Inflammatory macrophage (primary cell): ENCODE measurements at places on chromosomes 16 and 17.
A peak's percentile ranks its signal among the peaks of the same experiment; 100 is the strongest.

DNA sequence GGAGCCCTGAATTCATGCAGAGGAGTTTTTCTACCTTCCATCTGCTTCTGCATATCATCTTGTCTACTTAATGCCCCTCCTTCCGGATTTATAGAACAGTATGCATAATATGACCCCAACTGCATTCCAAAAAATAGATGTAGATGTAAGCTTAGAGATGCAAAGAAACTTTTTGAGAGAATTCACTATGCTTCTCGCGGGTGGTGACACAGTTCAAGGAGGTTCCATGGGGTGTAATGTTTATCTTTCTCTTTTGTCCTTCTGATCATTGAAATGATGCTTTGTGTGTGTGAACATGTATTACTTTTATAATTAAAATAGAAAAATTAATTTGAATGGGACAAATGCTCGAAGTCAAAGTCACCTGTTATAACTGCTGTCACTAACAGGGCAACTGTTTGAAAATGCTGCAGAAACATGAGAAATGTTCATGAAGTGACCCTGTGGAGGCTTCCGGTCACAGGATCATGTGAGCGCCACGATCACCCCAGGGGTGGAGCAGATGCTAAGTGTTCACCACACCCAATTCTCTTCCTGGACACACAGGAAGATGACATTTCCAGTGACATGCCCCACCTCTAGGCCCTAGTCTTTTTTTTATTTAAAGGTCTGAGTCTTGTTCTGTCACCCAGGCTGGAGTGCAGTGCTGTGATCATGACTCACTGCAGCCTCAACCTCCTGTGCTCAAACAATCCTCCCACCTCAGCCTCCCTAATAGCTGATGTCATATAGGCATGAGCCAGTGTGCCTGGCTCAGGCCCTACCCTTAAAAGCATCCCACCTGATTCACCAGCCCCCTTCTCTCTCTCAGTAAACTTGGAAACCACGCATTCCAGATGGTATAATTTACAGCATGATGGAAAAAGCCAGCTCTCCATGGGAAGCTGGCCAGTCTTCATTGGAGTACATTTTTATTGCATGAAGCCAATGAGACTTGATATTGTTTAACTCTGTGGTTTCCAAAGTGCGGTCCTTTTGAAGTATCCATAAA, 21.0 kb upstream of the AGRP start:
- peak; percentile 95 for DNase-seq

GRCh38 chr17:74211912-74212208, 1.5 kb upstream of the TTYH2 start:
- DNase-seq: no peak

DNA sequence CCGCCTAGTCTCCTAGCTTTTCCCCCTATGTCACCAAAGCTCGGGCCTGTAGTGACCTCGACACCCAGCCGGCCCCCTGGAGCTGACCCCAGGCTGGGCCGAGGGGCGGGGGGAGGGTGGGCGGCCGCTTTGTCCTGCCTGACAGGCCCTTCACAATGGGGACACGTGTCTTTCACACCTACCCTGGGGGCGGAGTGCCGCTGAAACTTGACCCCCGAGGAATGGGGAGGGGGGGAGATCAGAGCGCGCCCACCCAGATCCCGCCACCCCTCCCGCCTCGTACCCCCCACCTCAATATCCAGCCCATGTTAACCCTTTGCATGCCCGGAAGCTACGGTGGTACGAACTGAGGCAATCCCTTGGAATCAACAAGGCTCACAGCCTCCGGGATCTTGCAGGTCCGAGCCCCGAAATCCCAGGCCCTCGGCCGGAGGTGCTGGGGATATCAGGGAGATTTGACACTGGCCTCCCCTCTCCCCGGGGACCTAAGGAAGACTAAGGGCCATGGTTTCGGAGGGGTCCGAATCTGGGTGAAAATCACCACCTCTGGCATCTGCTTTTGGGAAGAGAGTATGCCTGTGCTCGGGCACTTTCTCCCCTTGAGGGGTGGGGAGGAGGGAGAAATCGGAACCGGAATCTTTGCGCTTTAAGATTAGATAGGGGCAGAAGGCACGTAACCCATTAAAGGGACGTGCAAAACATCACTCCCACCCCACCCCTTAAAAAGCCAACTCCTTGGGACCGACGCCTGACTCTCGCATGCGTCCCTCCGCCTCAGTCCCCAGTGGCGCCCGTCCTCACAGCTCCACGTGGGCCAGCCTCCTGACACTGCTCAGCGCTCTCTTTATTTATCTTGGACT, 2.6 kb downstream of the NOG start:
- no peak for DNase-seq

DNA sequence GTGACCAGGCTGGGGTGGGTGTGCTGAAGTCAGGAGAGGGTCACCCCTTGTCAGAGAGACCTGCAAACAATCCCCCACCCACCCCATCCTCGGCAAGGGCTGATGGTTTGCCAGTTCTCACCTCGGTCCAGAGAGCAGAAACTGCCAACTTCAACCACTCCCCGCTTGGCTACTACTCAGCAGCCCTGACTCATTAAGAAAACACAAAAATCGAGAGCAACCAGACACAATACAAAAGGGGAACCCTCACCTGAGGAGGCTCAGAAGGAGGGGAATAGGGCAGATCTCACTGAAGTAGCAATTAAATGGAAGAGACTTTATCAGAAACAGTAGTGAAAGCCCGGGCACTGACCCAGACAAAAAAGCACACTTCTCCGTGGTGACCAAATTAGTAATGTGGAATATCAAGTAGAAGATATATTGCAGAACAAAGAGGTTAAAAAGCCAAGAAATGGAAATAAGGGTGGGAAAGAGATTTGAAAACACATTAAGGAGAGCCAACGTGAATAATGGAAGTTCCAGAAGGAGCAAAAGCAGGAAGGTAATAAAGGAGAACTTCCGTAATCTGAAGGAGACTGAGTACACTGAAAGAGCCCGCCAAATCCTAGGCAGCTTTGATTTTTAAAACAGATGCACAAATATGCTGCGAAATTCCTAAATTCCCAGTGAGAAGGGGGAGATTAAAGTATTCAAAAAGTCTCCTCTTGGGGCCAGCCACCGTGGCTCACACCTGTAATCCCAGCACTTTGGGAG, 23.6 kb downstream of the CENPV start:
- no peak for DNase-seq

DNA sequence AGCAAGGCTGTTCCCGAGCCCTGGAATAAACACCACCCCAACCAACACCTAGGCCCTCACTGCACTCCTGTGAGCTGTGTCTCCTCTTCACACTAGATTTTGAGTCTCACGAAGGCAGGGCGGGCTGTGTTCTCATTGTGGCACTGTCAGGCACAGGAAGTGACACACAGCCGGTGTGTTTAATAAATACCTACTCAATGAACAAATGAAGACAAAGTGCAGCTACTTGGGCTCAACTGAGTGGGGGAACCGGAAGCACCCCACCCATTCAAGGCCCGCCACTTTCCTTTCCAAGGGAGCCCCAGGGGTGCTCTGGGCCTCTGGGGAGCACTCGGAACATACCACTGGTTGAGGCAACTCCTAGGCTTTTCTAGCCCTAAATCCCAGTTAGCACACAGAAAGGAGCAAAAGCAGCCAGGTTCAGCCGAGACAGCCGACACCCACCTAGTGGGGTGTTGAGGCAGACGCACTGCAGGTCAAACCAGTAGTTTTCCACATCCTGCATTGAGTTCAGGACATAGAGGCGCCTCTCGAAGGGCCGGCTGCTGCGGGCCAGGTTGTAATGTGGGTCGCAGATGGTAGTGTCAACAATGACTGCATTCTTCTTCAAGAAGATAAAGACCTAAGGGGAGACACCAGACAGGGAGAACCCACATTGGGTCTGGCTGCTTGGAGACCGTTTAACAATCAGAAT, 57.7 kb downstream of the GTF3C1 start:
- no peak for DNase-seq

DNA sequence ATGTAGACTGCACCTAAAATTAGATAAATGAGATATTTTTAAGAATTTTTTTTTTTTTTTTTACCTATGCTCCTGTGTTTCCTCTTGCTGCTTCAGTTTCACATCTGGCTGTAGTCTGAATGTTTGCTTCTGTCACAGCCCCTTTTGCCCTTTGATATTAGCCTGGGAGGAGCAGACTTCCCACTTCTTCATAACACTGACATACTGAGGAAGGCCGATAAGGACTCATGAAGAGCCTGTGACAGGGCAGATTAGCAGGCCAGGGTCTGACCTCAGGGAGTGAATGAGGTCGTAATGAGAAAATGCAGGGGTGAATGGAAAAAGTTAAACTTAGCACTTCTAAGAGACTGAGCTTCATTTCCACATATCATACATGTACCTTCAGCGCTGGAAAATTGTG, at the start of gene SLFN14:
TSS of gene SLFN14 (minus strand) at position 117 of the 400 bp plus-strand sequence. CDS start 2,757 bp downstream, outside the sequence.
- no peak for DNase-seq

DNA sequence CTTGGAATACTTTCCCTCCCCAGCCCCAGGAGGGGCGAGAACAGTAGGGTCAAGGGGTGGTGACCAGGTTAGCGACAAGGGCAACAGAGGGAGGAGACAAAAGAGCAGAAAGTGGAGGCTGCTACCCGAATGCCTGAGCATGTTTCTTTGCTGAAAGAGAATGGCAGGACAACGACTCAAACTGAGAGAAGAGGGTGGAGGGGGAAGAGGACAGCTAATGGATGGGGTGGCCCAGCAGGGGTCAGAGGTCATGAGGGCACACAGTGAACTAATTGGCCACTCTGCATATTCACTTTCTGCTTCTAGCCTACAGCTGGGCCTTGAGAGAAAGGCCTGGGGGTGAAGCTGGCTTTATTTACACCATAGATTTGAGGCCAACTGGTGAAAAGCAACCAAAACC, 19.1 kb upstream of the DDX52 start:
- DNase-seq: no peak

- no peak for DNase-seq
Measured at GRCh38 chr16:59632276-59632855, 898.2 kb upstream of the GOT2 start.

- no peak for DNase-seq
Measured at GRCh38 chr16:78289844-78290277, 190.4 kb downstream of the WWOX start.

DNA sequence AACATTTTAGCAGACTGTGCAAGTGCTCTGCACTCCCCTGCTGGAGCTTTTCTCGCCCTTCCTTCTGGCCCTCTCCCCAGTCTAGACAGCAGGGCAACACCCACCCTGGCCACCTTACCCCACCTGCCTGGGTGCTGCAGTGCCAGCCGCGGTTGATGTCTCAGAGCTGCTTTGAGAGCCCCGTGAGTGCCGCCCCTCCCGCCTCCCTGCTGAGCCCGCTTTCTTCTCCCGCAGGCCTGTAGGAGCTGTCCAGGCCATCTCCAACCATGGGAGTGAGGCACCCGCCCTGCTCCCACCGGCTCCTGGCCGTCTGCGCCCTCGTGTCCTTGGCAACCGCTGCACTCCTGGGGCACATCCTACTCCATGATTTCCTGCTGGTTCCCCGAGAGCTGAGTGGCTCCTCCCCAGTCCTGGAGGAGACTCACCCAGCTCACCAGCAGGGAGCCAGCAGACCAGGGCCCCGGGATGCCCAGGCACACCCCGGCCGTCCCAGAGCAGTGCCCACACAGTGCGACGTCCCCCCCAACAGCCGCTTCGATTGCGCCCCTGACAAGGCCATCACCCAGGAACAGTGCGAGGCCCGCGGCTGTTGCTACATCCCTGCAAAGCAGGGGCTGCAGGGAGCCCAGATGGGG, 3.1 kb downstream of the GAA start:
- DNase-seq: no peak

DNA sequence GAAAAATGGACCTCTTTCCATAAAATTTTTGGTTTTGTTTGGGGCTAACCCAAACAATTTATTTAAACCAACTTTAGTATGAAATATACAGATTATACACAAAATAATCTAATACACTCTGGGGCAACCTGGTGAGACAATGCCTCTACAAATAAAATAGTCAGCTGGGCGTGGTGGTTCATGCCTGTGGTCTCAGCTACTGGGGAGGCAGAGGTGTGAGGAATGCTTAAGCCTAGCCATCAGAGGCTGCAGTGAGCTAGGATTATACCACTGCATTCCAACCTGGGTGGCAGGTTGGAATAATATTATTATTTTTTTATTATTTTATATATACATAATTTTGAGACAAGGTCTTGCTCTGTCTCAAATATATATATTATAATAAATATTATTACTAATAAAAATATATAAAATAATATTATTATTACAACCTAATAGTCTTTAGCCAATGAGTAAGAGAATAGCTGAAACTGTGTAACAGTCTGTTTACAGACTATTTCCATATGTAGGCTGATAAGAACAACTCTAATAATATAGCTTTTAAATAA, 50.5 kb downstream of the GLG1 start:
- no peak for DNase-seq

- no peak for DNase-seq
Measured at GRCh38 chr16:8537691-8538342, 52.5 kb downstream of the TMEM114 start.

GRCh38 chr17:71360301-71360700, 760.5 kb upstream of the SOX9 start:
- DNase-seq: no peak

DNA sequence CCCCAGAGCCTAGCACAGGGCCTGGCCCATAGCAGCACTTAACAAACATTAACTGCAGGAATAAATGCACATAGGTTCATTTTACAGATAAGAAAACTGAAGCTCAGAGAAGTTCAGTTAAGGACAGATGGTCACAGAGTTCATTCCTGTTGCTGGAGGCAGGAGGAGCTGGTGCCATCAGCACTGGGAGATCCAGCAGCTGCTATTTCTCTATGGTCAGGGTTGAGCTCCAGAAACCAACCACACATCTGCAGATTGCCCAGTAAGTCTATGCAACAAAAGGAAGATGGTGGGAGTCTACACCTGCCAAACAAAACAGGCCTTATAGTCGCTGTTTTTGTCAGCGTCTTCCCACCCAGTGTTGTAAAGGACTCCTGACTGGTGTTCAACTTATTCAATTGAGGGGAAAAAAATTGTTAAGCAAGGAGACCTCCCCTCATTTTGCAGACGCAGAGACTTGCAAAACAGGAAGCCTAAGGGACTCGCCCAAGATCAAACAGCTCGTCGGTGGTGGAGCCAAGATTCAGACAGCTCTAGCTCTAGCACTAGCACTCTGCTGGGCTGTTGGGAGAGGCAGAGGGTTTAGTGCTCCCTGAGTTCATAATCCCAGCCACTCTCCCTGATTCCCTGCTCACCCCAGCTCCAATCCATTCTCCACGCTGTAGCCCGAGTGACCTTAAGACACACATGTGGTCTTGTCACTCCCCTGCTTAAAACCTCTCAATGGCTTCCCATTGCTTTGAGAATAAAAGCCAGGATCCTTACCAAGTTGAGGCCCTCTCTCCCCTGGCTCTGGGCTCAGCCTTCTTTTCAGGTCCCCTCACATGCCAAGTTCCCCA, 9.0 kb downstream of the NOG start:
- no peak for DNase-seq

DNA sequence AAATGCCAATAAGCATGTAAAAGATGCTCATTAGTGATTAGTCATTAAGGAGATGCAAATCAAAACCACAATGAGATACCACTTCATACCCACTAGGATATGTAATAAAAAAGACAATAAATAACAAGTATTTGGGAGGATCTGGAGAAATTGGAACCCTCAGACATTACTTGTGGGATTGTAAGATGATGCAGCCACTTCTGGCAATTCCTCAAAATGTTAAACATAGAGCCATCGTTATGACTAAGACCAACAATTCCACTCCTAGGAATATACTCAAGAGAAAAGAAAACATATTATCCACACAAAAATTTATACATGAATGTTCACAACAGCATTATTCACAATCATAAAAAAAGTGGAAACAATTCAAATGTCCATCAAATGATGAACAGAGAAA, 336.2 kb upstream of the PMFBP1 start:
- DNase-seq: no peak
